Stimulated activated memory B cell treated with anti-CD40 and anti-IgM and Interleukin-4, amounts not matched to agents 10 μg/mL and 1 μg/mL and 100 μg/mL, for 72 hours (primary cell): ENCODE measurements at places on chromosomes 7 and 10.

GRCh38 chr10:14625192-14625631, 149.5 kb downstream of the FAM107B start:
- ATAC-seq, result no peak

- ATAC-seq, result no peak
Measured at GRCh38 chr7:25839084-25839769, 312.8 kb upstream of the NFE2L3 start.

- ATAC-seq, result no peak
Measured at GRCh38 chr7:65554-65953, 126.8 kb upstream of the FAM20C start.

- ATAC-seq, result no peak
Measured at GRCh38 chr10:124381011-124381611, 37.6 kb downstream of the OAT start.

DNA sequence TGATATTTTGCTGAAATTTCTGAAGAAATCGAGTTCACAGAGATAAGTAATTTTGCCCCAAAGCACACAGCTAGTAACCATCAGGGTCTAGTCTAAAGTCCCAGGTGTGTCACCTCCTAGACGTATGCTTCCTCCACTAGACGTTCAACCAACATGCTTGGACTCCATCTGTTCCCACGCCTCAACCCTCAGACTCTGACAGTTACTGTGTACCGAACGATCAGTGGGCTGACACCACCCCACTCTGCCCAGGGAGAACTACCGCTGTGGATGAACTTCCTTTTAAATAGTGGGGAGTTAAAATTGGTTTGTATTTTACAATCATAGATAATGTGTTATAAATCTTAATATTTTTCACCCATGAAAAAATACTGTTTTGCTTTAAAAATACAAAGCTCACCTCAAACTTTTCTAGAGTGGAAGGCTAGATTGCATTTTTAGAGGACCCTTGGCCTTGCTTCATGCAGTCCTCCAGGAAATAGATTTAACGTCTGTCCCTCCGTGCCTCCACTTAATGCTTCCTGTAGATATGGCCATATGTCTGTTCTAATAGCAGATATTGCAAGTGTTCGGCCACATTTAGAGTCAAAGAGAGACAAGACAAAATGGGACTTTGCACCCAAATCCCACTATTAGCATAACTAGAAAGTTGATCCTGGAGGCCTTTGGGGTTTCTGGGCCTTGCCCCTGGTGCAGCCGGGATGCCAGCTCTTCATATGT, 91.4 kb upstream of the ZPBP start:
- no peak for ATAC-seq

DNA sequence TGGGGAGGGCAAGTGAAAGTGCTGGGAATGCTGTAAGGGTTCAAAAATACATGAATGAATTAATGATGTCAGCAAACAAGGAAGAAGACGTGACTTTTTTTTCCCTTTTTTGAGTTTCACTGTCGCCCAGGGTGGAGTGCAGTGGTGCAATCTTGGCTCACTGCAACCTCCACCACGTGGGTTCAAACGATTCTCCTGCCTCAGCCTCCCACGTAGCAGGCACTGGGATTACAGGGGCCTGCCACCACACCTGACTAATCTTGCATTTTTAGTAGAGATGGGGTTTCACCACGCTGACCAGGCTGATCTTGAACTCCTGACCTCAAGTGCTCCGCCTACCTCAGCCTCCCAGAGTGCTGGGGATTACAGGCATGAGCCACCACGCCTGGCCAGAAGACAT, 30.0 kb downstream of the DENND10 start:
- ATAC-seq, result no peak

GRCh38 chr7:42922017-42922753, 9.8 kb downstream of the PSMA2 start:
- no peak for ATAC-seq

GRCh38 chr10:56135828-56136227, 225.2 kb downstream of the ZWINT start:
- ATAC-seq, result no peak

- ATAC-seq, result peak; percentile 73
Measured at GRCh38 chr7:37208528-37208927, 240.1 kb downstream of the ELMO1 start.

- ATAC-seq, result no peak
Measured at GRCh38 chr10:60316029-60316428, 73.6 kb downstream of the ANK3 start.

DNA sequence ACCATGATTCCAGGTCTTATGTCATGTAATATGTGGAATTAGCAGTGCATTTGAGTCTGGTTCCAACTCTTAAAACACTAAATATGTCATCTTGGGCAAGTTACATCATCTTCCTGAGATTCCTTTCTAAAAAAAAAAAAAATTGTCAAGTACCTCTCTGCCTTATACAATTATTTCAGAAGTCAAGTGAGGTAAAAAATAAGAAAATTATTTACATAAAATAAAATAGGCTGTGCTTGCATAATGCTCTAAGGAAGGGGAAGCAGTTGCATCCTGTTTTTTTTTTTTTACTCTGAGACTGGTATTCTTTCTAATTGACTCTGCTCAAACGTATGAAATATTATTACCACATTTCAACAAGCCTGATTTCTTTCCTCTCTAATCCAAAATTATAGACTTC, 55.1 kb upstream of the SEMA3A start:
- no peak for ATAC-seq

GRCh38 chr7:117659531-117660011, 179.7 kb downstream of the CFTR start:
- ATAC-seq, result no peak

DNA sequence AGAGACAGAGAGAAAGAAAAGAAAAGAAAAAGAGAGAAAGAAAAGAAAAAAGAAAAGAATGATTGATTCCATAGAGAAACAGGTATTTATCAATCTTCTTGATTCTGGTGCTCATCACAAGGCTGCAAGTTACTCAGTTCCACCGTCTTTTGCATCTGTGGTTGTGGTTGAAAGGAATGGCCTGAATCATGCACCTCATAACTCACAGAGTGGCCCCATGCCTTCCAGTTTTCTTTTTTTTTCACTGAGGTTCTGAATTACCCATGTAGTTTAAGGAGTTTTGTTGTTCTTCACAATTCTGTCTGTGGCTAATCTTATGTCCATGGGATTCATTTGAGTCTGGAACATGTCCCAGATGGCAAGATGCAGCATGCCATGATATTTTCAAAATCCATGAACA, 156.0 kb downstream of the ZNF33B start:
- no peak for ATAC-seq

- ATAC-seq, result peak; percentile 40
Measured at GRCh38 chr10:93495654-93496321, 624 bp upstream of the CEP55 start.

DNA sequence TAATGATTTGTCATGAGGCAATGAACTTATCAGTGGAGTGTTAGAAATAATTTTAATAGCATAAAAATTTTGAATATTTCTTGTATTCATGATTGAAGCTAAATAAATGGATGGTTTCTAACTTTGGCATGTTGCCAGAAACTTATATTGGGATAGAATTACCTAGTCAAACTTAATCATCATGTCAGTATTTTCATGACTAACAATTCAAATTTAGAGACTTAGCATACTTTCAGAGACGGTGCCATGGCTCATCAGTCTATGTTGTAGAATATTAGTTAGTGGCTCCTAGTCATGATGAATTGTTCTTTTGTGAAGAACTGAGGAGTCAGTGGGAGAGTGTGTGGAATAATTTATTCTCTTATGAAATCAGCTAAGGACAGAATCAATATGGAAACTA, 599.6 kb upstream of the POT1 start:
- no peak for ATAC-seq

DNA sequence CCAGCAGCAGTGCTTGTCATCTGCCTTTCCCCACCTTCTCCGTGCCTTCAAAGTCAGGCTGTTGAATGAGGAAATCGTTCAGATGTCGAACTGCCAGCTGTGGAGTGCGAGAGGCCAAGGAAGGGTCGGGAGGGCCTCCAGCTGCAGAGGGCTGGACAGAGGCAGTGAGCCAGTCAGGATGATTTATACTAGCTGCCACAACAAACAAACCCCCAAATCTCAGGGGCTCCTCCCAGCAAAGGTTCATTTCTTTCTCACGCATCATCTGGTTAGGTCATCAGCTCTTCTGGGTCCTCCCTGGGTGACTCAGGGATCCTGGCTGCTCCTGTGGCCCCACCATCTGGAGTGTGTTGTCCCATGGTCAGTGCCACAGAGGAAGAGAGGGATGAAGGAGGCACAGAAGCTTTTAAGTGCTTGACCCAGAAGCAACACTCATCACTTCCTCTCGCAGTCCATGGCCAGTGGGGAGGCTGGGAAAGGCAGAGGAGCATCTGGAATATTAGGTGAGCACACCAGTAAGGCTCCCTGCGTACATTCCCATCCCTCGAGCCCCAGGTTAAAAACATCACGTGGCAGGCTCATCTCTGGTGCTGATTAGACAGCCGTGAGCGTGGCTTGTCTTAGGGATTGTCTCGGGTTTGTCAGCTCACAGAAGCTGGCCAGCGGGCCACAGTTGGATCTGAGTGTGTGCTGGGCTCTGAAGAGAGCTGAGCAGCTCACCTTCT, 140.7 kb downstream of the RGS10 start:
- ATAC-seq, result no peak

DNA sequence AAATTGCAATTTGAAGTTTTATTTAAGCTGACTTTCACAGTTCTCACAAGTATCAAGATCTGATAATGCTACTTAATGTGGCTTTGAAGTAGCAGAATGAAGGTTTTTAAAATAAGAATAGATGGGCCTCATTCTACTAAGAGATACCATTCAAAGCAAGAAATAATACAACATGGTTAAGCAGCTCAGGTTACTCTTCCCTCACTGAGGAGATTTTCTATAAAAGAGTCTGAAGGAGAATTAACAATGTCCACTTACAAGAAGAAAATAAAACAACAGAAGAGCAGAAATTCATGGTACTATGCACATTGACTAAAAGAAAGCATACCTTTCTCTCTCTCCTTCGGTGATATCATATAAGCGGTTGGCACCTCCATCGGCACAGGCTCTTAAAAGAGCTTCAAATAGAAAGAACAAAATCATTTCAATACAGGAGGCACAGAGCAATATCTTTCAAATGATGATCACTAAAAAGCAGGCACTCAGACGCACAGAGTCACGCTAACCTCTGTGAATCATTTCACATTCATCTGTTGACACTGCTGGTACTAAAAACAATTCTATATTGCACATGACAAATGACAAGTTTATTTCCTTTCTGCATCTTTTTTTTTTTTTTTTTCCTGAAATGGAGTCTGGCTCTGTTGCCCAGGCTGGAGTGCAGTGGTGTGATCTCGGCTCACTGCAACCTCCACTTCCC, 153.1 kb downstream of the TPK1 start:
- ATAC-seq, result no peak

DNA sequence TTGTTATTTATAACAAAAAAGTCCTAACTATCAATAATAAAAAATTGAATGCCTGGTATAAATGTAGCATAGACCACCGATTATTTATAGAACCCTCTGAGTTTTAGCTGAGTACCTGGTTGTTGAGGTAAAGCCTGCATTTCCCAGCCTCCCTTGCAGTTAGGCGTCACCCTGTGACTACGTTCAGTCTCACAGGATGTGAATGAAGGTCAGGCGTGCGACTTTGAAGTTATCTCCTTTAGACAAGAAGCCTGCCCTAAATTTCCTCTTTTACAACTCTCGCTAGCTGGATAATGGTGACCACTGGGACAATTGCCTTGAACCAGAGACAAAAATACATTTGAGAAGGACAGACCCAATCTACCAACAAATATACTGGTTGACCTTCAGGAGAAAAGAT, 67.5 kb upstream of the TES start:
- peak; percentile 62 for ATAC-seq

DNA sequence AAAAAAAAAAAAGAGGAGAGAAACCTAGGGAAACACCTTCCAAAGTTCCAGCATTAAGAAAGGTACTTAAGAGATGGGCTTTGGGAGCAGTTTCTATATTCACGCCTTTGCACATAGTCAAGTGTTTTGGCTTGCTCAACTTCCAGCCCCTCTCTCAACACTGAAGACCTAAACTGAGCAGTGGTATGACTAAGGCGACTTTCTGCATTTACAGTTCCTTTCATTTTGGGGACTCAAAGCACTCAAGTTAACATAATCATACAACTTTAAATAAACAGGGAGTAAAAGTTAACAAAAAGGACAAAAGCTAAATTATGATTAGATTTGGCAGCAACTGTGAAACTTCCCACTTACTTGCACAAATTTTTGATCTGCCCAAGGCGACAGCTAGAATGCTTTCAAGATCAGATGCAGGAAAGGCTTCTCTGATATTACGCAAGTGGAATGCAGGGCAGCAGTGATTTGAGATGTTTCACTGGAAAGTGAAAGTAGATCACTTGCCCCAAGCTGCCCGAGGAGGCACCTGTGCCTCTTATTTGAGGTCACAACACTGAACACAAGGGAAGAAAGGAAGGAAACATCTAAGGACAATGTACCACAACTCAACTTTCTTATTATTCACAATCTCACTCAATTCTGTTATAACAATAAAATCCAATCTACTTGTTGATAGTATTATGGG, 199.5 kb downstream of the SKAP2 start:
- no peak for ATAC-seq

DNA sequence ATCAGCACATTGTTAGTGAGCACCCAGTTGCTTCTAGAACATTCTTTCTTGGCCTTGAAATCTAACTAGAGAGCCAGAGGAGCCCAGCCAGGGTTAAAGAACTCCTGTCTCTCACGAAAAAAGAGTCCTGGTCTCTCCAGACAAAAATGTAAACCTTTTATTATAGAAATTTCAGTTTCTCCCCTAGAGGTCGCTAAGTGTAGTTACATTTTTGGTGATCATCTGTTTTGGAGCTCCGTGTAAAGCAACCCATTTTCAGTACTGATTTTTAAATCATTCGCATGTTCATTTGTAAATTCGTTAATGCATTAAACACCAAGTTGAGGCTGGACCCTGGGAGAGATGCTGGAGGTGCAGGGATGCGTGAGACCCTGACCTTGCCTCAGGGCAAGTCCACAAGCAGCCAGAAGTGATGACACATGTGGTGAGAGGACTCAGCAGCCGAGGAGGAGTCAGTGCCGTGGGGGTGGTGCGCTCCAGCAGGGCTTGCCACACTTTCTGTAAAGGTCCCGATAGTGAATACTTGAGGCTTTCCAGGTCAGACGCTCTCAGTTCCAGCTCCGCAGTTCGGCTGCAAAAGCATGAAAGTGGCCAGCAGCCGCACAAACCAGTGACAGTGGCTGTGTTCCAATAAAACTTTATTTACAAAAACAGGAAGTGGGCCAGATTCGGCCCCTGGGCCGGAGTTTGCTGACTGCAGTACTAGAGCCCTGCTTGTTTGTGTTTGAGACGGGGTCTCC, 578.6 kb upstream of the FOXK1 start:
- no peak for ATAC-seq

DNA sequence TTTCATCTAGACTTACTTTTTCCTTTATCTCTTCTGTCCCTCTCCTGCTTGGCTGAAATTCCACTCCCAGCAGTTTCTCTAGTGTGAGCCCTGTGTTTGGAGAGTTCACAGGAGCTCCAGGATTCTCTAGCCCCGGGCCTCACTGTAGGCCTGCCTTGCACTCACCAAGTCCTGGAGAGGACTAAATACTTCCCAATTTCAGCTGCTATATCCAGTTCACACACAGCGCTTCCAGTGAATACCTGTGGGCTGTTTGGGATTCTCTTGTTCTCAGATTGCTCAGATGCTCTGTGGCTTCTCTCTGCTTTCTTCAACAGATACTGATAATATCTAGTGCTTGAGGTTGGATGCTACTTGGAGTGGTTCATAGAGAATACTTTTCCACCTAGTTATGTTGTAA, 46.0 kb downstream of the MINPP1 start:
- ATAC-seq, result no peak

GRCh38 chr10:15121707-15122106, 24.6 kb downstream of the RPP38 start:
- ATAC-seq, result no peak
